ENCODE measurements at places on chromosomes 13 and 19.
A peak's percentile ranks its signal among the peaks of the same experiment; 100 is the strongest.

DNA sequence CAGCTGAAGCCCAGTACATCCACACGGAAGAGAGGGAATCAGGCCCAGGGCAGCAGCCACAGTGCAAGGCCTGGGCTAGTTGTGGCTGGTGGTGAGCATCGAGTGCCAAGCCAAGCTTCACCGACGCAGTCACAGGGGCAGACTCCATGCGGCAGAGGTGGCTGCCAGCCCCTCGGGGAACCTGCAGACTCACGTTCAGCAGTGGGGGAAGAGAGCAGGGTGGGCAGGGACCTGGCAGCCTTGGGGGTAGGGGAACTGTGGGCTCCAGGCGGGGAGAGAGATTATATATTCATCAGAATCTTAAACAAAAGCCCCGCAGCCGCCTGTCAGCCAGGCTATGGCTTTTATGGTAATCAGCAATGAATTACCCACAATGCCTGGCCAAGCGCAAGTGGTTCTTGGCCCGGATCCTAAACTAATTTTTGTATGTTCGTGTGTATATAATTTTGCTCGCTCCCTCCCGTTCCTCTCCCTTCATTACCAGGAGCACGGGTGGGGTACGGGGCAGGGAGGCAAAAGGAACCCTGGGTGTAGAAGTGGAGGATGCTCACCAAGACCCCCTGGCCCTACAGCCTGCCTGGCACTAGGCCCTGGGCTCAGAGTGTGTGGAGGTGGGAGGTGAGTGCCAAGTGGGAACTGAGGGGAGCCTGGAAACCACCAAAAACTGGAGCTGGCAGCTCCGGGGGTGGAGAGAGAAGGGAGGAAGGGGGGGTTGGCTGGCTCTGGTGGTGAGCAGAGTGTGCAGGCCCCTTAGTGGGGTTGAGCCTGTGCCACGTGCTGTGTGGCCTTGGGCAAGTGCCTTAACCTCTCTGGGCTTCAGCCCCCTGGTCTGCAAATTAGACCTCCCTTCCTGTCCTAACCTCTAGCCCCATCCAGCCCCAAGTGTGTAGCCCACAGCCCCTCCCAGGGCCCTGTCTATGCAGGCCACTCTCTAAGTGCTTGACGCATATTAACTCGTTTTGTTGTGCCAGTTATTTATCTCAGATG, 31.9 kb downstream of the PTPRS start:
- DNase-seq = no peak

DNA sequence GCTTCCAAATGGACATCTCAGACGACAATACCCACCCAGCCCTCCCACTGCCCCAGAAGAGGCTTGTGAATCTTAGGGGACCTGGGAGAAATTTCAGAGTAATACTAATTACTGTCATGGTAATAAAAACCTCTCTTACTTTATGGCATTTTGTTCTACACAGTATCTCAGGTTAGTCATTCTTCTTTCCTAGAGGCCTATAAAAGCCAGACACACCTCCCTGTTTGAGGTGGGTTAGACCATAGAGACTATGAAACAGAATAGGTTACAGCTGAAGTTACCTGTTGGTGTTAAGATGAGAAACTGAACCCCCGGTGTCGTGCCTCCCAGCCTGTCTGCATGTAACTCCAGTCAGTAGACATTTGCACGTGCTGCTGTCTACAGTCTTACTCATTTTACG, 113.9 kb downstream of the SLC7A1 start:
- no peak for DNase-seq

DNA sequence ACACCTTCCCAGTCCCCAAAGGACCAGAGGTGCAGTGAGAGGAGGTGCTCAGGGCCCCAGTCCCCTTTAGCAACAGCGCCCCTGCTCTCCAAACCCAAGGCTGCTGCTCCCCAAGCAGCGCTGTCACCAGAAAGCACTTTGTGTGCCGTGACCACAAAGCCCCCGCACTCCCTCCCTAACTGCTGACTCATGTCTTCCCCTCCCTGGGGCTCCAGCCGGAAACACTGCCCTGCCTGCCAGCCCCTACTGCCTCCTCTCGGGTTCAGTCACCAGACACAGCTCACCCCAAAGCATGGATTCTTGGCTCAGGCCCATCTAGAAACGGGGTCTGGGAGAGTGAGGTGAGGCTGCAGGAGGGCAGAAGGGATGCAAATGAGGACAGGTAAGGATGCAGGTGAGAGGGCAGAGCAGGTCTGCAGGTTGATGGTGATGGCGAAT, 4.9 kb upstream of the TNFSF14 start:
- peak; percentile 70 for DNase-seq

GRCh38 chr13:19910336-19911072, 47.1 kb upstream of the ZMYM5 start:
- no peak for DNase-seq

GRCh38 chr13:97342136-97342535, 91.8 kb upstream of the RAP2A start:
- DNase-seq = no peak

- DNase-seq = no peak
Observed at GRCh38 chr19:9952276-9952675, 16.0 kb upstream of the OLFM2 start.

DNA sequence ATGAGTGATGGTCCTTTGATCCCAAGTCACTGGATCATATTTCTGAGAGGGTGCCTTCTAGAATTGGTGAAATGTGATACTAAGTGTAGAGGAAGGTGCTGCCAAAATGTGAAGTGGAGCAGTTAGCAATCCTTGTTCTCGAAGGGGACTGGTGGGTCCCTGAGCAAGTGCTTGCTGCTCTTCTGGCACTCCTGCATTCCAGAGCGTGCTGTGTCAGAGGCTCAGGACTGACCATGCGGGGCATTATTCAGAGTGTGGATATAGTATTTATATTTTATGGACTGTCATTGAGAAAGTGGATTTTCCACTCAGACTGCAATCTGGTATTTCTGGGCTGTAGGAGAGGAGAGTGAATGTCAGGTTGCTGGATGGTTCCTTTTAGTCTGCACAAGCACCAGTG, 152.6 kb upstream of the KL start:
- DNase-seq = no peak

DNA sequence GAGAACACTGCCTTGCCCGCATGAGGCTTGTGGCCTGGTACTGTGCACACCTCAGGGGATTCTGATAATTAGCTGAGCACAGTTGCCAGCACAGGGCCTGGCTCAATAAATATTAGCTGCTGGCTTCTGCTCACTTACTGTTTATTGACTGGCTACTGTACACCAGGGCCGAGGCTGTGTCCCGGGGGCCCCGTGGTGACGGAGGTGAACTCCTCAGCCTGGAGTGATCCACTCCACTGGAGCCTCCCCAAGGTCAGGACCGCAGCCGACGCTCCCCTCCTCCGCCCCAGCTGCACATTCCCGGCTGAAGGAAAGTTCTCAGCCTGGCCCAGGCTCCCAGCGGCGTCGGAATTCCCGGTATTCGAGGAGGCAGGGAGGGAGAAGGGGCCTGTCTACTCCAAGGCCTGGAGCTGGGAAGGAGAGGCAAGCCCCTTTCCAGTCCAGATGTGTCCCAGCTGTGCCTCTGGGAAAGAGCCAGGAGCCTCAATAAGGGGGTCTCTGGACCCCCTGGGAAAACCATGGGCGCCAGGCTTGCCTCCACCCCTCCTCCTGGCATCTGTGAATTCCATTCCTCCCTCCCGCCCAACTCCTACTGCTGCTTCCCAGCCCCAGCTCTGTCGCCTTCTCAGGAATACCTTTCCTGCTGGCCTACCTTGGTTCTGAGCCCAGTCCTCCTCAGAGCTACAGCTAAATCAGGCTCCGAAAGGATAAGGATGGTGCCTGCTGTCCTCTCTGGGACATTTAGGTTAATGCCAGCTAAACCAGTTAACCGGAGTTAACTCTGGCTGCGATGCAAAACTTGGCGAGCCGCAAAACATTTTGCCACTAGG, 7.3 kb downstream of the RPS16 start:
- DNase-seq = no peak

GRCh38 chr19:925526-926322, at the start of gene ARID3A:
Gene ARID3A (plus strand): TSS chr19:926035. CDS start chr19:929529, 3,494 bp downstream.
- DNase-seq = peak; percentile 74

GRCh38 chr13:107585469-107586180, 629.7 kb downstream of the LIG4 start:
- no peak for DNase-seq

DNA sequence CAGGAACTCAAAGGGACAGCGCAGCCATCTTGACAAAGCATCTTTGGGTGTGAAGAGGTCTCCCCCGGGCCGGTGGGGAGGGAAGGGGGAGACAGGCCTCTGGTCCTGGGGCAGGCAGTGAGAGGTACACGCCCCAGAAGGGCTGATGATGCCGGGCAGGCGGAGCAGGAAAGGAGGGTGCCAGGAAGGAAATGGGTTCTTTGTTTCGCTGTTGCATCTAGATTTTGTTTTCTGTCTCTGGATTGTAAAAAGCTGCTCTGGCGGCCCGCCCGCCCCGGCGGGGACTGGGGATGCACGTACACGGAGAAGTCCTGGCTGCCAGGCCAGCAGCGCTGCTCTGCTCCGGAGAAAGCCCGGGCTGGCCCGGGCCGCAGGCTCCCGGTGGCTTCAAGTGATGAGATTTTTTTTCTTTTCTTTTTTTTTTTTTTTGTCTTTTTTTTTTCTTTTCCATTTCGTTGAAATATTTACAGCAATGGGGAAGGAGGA, 13.2 kb upstream of the ASF1B start:
- no peak for DNase-seq

DNA sequence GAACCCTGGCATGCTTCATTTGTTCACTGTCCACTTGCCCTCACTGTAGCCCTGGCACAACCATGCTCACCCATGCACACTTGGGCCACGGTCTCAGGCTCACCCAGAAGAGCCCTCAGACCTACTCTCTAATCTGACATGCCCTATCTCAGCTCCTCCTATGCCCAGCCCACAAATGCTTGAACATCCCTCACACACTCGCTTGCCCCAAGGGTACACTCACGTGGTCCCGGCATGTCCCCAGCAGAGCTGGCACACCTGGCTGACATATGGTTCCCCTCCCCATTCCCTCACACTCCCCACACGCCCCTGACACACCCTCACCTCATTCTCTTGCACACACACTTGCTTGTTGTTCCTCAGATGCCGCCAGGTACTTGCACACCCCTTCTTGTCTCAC, 55.7 kb downstream of the MAP4K1 start:
- DNase-seq = no peak

- DNase-seq = no peak
Observed at GRCh38 chr13:94330552-94331071, 148.9 kb downstream of the DCT start.

GRCh38 chr13:34900288-34900739, 41.8 kb upstream of the NBEA start:
- no peak for DNase-seq

DNA sequence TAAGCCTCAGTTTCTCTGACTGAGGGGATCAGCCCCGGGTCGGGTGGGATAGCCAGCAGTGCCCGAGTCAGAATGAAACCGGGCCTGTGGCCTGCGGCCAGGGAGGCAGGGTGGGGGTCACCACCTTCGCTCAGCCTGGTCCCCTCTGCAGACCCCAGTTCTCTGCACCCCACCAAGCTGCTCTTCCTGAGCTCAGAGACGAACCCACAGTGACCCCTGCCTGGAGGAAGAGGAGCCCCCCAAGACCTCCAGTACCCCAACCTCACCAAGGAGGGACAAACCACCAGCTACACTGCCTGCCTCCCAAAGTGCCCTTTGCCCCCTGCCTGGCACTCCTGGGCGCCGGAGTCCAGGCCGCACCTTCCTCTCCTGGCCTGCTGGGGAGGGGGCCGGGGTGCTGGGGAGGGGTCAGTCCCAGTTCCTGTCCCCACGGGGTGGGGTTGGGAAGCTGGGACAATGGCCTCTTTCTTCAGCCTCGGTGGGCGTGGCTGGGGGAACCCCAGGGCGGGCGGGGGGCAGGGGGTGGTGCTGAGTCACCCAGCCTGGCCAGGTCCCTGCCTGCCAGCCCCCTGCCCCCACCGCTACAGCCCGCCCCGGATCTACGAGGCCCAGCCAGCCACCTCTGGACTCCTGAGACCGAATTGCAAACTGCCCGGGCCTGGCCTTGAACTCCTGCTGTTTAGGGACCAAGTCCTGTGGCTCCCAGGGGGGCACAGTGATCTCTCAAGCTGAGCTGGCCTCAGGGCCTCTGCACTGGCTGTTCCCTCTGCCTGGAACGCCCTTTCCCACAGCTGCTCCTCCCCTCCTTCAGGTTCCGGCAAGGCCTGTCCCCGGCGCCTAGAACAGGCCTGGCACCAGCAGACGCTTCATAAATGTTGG, 14.3 kb downstream of the ZBTB7A start:
- DNase-seq = no peak

- no peak for DNase-seq
Observed at GRCh38 chr19:44839276-44839675, 6.8 kb upstream of the NECTIN2 start.

GRCh38 chr13:43939086-43939485, 59.4 kb downstream of the LACC1 start:
- DNase-seq = no peak

GRCh38 chr19:36847968-36848367, 2.7 kb upstream of the ZNF345 start:
- DNase-seq = no peak

DNA sequence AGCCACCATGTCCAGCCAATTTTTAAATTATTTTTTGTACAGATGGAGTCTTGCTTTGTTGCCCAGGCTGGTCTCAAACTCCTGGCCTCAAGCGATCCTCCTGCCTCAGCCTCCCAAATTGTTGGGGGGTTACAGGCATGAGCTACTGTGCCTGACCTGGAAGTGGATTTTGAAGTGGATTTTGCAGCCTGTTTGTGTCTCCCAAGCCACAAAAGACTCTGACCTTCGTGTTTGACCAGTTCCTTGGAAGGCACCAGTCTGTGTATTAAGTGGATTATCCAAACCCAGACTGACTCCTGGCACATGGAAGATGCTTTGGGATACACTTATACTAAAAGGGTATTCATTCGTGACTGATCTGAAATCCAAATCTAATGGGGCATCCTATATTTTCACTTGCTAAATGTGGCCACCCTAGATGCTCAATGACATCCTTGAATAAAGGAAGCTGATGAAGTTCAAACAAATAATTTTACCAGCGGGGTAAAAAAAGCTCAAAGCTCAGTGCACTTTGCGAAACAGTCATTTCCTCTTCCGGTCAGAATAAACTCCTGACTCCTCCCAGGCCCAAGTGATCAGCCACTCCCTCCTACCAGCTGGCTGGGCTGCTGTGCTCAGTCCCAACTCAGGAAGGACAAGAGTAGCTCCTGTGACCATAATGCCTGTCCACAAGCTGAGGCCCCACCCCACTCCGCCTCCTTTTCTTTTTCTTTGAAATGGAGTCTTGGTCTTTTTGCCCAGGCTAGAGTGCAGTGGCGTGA, 32.6 kb upstream of the GATAD2A start:
- peak; percentile 19 for DNase-seq

- no peak for DNase-seq
Observed at GRCh38 chr19:48490981-48491792, 20.4 kb downstream of the LMTK3 start.

- DNase-seq = no peak
Observed at GRCh38 chr19:55658846-55659459, 4.1 kb downstream of the U2AF2 start.

DNA sequence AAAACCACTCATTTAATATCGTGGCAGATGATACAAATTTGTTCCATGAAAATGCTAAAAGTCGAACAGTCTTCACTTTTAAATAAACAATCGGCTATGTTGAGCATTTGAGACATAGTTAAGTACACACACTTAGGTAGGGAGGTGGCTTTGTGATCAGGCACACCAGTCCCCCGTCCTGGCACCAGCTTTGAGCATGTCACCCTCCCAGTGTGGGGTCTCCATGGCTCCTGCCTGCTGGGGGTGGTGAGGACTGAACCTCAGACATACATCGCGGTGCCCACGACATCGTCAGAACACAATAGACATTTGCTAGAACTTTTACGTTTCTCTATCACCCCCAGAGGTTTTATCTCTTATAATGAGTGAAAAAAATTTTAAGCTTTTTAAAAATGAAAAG, 62.0 kb downstream of the RFX2 start:
- DNase-seq = no peak

GRCh38 chr13:76552807-76553206, 333.4 kb downstream of the KCTD12 start:
- DNase-seq = no peak

GRCh38 chr19:44893332-44894051, 2.4 kb downstream of the TOMM40 start:
- DNase-seq = no peak
